ENCODE measurements at places on chromosomes 12 and 14.
A peak's percentile ranks its signal among the peaks of the same experiment; 100 is the strongest.

DNA sequence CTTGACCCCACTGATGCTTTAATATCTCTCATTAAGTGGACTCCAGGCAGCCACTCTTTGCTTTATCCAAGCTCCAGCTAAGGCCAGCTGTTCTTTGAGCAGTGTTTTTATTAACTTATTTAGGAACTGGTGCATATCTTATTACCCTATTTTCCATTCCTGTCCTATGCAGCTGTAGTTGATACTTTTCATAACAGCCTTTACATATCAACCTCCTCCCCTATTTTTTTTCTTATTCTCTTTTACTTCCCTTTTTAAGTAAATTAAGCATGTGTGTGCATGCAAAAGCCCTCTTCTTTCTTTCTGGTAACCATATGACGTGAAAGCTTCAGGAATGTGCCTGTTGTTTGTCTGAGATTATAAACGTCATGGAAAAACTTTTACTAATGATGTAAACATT is 121.2 kb downstream of the PTPRQ start:
- DNase-seq = no peak

GRCh38 chr12:51442324-51442723 is 17.7 kb downstream of the SLC4A8 start:
- no peak for DNase-seq

DNA sequence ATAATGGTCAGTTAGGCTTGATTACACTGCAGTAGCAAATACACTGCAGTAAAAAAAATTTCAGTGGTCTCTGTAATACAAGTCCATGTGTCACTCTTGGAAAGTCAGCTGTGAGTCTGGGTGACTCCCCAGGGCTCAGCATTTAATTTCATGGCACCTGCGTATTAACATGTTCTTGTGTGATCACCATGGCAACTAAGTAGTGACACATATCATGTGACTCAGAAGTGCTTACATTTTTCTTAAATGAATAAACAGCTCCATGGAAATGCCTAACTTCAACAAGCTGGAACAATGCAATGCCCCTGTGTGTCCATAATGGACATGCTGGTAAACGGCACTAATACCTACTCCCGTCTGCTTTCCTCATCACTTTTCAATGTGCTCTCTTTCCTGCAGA is 88.5 kb upstream of the ANO4 start:
- peak; percentile 62 for DNase-seq

GRCh38 chr12:118617611-118618450 is 241.5 kb downstream of the SUDS3 start:
- no peak for DNase-seq

- no peak for DNase-seq
Measured at GRCh38 chr12:19988948-19989347, 379.4 kb upstream of the PDE3A start.

DNA sequence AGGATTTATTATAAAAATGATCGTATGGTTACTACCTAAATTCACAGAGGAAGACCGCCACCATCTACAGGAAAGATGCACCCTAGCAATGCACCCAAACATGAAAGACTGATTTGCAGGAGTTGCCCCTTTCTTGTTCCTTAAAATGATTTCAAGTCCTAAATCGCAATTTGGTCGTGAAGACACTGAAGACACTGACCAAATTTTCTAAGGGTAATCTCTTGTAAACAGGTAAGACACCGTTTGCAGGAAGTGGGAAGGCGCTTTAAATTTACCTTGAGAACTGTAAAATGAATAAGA is 1.0 kb downstream of the SOS2 start:
- no peak for DNase-seq

DNA sequence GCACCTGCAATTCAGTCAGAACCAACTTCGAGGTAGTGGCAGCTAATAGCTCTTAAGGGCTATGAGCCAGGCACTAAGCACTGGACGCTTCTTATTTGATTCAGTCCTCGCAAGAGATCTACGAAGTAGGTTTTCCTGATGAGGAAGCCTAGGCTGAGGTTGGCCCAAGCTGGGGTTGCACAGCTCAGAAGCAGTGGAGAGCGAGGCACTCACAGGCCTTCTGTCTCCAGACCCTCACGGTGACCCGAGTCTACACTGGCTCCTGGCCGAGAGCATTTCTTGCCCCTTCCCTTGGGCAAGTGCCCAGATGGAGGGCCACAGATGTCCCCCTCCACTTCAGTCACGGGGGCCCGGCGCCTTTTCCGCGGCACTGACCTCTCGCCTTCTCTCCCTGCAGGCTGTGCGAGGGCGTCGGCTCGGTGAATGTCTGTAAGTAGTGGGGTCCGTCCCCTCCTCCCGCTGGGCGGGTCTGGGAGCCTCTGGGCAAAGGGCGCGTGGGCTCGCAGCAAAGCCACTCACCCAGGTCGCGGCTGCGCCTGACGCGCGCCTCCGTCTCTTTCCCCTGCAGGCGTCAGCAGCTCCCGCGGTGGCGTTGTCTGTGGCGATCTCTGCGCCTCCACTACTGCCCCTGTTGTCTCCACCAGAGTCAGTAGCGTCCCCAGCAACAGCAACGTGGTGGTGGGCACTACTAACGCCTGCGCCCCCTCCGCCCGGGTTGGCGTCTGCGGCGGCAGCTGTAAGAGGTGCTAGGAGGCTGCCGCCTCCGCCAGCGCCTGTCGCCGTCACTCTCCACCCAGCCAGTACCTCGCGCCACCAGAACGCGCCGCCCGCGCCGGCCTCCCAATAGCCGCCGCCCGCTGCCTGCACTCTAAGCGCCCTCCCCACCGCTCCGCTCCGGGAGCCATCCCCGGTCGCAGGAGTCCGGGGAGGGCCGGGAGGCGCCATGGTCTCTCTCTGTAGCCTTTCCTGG is 13.1 kb downstream of the KRT83 start:
- DNase-seq = no peak

GRCh38 chr12:115008929-115009328 is 325.0 kb upstream of the TBX3 start:
- no peak for DNase-seq

- DNase-seq = no peak
Measured at GRCh38 chr14:64082837-64083236, 211.3 kb downstream of the ESR2 start.

DNA sequence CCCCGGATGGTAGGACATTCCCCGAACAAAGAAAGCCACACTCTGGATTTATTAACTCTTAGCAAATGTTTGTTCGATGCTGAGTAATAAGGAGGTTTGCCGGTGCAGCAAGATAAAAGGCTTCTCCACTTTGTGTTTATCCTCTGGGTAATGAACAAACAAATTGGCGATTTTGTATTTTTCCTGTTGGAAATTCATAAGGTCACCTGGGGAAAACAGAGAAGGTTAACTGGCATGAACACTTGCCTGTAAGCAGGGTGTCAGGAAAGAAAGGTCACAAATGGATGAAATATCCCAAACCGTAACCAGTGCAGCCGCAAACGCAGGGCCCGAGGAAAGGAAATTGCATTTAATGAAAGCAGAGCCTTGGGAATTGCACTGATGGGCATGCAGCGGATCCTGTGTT is 132.8 kb downstream of the RMST start:
- no peak for DNase-seq

DNA sequence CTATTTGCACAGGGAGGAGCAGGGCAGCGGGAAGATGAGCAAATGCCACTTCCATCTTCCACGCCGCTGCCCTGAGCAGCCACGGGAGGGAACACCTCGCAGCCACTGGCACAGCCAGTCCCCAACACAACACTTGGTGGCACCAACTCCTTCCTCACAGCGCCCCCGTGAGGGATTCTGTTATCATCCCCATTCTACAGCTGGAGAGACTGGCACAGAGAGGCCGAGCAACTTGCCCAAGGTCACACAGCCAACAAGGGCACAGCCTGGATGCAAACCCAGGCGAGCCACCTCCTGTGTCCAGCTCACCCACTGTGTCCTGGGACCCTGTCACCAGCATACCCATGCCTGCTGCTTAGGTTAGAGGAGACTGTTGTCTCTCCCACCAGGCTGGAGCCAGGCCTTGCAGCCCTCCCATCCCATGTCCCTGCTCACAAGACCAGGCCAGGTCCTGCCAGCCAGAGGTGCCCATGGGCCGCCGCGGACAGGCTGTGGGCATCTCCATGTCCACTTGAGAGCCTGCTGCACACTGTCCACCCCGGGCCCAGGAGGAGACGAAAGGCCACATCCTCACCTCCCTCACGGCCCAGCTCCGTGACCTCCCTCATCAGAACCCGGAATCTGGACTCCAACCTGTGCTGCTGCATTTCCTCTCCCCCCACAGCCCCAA is 57.0 kb downstream of the NCOR2 start:
- DNase-seq = peak; percentile 51

GRCh38 chr14:64112867-64113678 is 181.1 kb downstream of the ESR2 start:
- peak; percentile 3 for DNase-seq

DNA sequence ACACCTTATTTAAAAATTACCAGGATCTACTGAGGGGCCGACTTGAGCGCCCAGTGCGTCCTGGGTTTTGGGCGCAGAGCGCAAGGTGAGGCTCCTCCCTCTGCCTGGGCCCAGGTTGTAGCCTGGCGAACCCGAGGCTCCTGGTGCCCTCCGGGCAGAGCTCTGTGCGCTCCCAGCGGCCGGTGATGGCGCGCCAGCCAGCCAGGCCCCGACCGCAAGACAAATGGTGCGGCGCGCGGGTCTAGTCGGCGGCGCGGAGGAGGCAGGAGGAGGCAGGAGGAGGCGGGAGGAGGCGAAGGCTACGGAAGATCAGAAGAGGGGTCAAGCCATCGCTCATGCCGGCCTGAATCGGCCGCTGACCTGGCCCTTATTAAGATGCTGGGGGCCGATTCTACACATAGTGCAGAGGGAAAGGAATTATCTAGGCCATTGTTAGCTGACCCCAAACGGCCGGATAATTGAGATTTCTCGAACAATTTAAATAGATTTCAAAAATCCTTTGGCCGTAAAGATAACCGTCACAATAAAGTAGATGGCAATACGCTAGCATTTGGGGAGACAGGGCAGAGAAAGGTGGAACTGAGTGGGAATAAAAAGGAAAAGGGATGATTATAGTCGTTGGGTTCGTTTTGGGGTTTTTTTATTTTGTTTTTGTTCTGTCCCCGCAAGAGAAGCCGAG is 2.8 kb downstream of the TBX5 start:
- DNase-seq = no peak

DNA sequence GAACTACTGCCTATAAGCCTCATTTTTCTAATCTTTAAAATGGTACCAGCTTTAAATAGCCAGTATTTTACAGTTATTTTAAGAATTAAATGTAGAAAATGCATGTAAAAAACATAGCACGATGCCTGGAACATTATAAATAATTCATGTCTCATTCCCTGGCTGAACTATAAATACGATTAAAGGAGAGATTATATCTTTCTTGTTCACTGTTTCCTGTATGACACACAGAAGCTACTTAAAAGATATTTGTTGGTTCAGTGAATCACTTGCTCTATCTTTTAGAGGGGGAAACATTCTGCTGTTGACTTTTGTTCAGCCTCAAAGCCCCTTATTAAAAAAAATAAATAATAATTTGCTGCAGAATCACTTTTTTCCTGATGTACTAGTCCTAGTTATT is 406.9 kb downstream of the LRFN5 start:
- no peak for DNase-seq

GRCh38 chr12:69095765-69096477 is 143.4 kb upstream of the CPSF6 start:
- DNase-seq = no peak

- no peak for DNase-seq
Measured at GRCh38 chr14:26963711-26964110, 365.9 kb upstream of the NOVA1 start.

GRCh38 chr14:99510556-99511139 is 29.4 kb downstream of the CCNK start:
- no peak for DNase-seq
